ENCODE measurements at places on chromosomes 1 and 21.

DNA sequence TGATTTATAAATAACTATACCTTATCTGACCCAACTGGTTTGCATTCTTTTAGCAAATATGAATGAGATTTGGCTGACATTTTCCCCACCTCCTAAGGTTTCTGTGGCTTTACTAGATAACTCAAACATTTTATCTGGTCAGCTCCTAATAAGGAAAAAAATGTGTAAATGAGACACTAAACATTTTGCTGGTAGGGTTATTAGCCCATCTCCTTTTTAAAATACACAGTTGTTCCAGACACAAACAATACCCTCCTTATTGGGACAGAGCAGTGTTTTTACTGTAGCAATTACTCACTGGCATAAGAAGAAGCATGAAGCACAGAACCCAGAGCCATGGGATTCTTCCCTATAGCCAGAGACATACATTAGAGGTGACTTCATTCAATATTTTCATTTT, 53.8 kb upstream of the NUF2 start:
- DNase-seq = no peak

- peak; percentile 53 for DNase-seq
Measured at GRCh38 chr1:198772626-198773025, 133.8 kb downstream of the PTPRC start.

GRCh38 chr1:40575336-40575735, 43.9 kb downstream of the ZNF684 start:
- no peak for DNase-seq

GRCh38 chr1:206803221-206803730, 31.0 kb upstream of the IL10 start:
- DNase-seq = no peak

- DNase-seq = no peak
Measured at GRCh38 chr1:157551694-157552693, at the start of gene FCRL5. FCRL5 (minus strand) TSS chr1:157552515; CDS start chr1:157552362, 153 bp downstream.

DNA sequence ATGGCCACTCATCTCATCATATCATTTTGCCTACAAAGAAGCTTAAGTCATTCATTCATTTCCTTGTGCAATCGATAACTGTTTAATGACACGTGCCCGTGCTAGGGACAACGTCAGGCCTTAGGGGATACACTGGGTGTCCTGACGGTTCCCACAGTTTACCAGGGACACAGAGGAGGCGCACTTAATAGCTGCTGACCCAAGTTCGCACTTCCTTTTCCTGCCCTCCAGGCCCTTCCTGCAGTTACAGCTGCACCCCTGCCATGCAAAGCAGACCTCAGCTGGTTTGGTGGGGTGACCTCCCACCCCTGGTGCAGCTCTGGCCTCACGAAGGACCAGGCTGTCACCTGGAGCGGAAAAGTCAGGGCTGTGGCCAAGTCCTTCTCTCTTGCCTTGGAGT, 4.2 kb downstream of the SPATA21 start:
- DNase-seq = no peak

DNA sequence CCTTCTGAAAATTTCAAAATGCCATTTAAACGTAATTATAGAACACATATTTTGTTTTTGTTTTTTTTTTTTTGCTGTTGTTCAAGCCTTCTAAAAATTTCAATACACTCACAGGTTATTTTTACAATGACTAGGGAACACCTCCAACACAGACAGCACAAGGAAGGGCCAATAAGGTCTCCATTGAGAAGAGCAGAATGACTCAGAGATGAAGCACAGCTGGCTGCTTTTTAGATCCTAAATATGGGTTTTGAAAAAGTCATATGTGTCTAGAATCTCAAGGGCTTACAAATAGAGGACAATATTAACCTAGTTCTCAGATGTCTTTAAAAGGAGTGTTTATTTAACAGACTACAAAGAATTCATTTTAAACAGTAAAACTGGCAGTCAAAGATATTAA, 104.6 kb downstream of the NEGR1 start:
- DNase-seq = no peak

DNA sequence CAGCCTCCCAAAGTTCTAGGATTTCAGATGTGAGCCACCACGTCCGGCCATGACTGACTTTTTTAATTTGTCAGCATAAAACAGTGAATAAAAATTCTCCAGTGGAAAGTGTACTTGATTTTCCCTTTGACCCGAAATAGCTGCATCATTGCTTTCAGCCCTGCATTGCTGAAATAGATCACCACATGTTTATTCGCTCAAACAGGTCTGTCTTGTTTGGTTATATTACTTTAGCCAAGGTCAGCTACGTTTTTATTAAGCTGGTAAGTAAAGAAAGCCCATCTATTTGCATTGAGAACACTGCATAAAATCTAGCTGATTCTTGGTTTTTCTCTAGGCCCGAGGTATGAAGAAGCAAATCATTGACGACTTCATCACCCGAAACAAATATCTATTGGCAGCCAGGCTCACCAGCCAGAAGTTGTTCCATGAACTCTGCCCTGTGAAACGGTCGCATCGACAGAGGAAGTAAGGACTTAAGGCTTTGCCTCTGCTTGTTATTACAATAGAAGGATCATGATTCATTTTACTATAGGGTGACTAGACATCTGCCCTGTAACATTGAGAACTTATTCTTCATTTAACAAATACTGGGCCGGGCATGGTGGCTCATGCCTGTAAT, 25.6 kb downstream of the AGMAT start:
- DNase-seq = no peak

- DNase-seq = no peak
Measured at GRCh38 chr1:58406301-58407071, 140.0 kb downstream of the OMA1 start.

DNA sequence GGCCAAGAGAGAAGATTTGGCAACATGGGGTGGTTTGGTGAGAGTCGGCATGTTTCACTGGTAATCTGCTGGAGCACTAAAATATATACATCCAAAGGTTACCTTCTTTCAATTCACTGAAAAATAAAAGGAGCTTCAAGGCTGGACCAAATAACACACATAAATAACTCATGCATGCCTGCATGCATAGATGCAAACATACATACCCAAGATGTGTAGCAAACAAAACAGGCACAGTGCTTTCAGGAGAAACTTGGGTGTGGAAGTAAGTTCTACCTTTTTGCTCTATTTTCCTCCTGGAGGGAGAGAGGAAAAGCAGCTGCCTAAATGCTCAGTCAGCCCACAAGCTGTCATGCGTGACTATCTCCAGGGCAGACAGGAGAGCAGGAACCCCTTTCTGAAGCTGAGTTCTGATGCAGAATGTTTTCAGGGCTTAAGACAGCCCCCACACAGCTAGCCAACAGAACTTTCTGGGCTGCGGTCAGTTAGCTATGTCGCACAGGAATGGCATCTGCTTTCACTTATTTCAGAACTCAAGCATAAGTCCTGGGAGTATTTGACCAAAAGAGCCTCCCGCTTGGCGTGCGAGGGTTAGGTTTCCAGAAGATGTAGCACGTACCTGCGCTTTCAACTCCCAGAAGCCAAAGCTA, 166.2 kb downstream of the TOMM20 start:
- peak; percentile 85 for DNase-seq

GRCh38 chr1:9382643-9383491, 90.2 kb downstream of the SPSB1 start:
- no peak for DNase-seq

GRCh38 chr1:206512851-206513180, 5.5 kb downstream of the RASSF5 start:
- DNase-seq = no peak

GRCh38 chr1:246198115-246198816, 308.8 kb downstream of the SMYD3 start:
- no peak for DNase-seq

- DNase-seq = no peak
Measured at GRCh38 chr1:27956761-27957160, 3.0 kb upstream of the XKR8 start.

DNA sequence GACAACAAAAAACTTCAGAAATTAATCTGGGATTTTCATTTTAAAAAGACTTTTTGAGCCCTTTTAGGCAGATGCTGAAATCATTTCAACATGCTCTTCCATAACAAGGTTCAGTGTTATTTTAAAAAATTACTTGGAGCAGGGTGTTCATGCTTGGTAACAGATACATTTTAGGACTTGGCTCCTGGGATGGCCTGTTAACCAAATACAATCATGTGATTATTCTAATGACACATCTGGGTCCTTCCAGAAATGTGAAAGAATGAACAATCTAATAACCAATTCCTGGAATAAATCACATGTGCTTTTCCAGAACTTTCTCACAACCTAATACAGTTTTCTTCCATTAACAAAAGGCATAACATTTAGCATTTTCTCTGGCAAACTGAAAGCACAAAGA, 379.8 kb upstream of the RUNX1 start:
- DNase-seq = no peak

- peak; percentile 72 for DNase-seq
Measured at GRCh38 chr1:15304708-15305467, 57.9 kb downstream of the FHAD1 start.

DNA sequence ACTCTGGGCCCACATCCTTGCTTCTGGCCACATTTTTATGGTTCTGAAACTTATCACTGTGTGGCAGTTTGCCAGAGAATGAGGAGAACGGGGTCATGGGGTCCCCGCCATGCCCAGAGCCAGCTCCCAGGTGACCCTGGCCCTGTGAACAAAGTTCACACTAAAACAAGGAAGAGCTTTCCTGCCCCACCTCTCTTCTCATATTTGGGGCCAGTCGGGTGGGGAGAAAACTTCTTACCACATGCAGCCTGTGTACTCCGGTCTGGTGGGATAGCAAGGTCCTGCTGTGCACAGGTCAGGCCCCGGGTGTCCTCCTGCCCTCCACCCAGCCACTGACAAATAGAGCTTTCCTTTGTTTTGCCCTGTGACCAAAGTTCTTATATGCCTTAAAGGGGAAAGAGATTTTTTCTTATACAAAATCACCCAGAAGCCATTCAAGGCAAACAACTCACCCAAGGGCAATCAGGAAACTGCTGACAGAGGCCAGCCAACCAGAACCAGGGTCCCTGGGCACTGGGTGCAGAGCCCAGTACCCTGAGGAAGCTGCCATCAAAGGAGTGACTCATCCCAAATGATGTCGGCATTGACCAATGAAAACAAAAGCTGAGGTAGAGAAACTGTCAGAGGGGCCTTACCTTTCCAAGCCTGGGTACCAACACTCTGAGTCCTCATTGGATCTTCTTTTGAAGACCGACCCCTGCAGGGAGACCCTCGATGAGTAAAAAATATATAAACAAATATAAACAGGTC, 53.6 kb downstream of the OLIG1 start:
- no peak for DNase-seq

- DNase-seq = peak; percentile 78
Measured at GRCh38 chr1:46556822-46557221, 5.4 kb upstream of the KNCN start.

- DNase-seq = no peak
Measured at GRCh38 chr1:56586502-56586901, 7.1 kb upstream of the PLPP3 start.

DNA sequence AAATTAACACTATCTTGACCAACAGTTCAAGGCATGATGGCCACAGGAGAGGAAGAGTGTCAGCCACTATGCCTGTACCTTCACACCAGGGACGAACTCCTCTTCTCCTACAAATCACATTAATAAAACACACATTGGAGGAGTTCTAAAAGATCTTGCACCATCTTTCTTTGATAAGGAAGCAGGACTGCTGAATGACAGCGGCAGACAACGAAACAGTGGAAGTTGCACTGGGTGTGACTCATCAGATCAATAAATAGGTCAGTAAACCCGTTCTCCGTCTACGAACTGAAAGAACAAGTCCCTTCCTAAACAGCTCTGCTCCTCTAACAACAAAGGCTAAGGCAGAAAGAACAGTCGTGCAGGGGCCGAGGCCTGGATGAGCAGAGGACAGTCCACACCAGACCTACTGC, 23.1 kb downstream of the UBE2G2 start:
- DNase-seq = no peak

- DNase-seq = no peak
Measured at GRCh38 chr1:83929184-83929583, 69.7 kb downstream of the TTLL7 start.

- DNase-seq = no peak
Measured at GRCh38 chr1:96538883-96539282, 182.7 kb upstream of the PTBP2 start.

- no peak for DNase-seq
Measured at GRCh38 chr1:2201062-2201461, 6.5 kb upstream of the FAAP20 start.

DNA sequence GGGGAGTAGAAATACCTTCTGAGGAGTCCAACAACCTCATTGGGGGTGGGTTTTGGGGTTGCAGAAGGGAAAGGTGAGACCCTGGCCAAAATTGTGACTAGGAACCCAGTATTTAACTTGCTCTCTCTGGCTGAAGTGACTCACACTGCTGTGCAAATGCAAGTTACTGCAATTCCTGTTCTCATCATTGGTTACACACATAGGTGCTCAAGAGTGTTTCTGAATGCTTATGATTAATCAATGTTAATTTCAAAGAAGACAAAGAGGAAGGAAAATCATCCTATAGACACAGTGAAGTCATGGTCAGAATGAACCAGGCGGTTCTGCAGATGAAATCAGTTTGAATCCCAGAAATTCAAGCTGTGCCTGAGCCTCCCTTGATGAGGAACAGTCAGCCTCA, 3.1 kb downstream of the ASCL5 start:
- DNase-seq = no peak

- peak; percentile 35 for DNase-seq
Measured at GRCh38 chr1:92030656-92031107, 897 bp downstream of the EPHX4 start.

DNA sequence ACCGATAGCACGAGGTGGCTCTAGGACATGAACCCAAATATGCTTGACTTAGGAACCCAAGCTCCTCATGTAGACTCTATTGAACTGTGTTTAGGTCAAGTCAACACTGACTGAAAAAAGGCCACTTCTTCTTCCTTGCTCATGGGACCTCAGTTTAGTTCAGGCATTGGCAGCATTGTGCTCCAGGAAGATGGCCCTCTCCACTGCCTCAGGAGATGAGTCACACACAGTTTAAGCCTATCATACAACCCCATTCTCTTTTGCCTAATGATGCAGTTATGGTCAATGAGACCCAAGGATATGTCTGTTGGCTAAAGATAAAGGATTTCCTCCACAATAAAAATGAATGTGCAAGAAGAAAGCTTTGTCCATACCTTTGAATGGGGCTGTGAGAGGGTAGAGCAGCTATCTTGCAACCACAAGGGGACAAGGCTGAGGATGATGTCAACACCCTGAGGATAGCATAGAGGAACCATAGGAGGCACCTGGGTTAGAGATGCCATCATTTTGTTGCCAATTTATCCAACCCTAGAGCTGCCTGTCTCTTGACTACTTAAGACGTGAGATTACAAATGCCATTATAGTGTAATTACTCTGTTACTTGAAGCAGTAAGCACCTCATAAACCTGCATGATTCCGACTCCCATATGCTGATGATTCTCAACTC, 3.0 kb upstream of the TRIM63 start:
- peak; percentile 97 for DNase-seq

GRCh38 chr1:17031436-17031835, 19.7 kb upstream of the ATP13A2 start:
- DNase-seq = no peak

DNA sequence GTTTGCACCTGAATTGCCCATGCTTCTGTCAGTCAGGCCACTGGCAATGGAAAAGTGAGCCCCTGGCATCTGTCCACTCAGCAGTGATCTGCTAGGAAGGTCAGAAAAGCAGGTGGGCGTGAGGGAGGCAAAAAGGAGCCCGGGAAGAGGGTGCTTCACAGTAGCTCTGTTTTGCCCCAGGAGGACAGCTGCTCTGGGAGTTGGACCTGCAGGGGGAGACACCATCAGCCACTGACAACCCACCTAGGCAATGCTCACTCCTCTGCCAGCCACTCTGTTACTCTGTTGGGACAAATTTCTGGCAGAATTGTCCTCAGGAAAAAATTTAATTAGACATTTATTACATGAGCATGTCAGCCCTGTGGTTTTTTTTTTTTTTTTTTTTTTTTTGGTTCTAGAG, 146.4 kb downstream of the LRIG2 start:
- DNase-seq = peak; percentile 22

Data from hematopoietic multipotent progenitor cell treated with erythropoietin and hydrocortisone succinate and interleukin-3 and kit ligand, for 4 days (in vitro differentiated cells).